Hepatic stellate cell (primary cell): ENCODE measurements at places on chromosomes 3 and 15.

DNA sequence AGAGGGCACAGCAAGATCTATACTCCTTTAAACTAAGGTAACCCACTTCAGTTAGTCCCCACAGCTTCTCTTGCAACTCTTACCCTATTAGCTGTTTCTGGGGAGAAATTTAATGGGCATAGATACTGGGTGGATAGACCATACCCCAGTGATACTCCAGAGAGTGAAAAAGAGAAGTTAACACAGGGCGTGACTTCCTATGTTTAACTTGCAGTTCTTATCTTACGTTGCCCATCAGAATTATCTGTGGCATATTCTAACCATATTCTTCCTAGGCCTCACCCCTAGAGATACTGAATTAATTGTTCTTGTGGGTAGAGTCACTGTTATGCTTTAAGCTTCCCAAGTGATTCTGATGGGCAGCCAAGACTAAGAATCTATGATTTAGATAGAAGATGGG is 485.4 kb upstream of the TPRG1 start:
- no peak for DNase-seq

DNA sequence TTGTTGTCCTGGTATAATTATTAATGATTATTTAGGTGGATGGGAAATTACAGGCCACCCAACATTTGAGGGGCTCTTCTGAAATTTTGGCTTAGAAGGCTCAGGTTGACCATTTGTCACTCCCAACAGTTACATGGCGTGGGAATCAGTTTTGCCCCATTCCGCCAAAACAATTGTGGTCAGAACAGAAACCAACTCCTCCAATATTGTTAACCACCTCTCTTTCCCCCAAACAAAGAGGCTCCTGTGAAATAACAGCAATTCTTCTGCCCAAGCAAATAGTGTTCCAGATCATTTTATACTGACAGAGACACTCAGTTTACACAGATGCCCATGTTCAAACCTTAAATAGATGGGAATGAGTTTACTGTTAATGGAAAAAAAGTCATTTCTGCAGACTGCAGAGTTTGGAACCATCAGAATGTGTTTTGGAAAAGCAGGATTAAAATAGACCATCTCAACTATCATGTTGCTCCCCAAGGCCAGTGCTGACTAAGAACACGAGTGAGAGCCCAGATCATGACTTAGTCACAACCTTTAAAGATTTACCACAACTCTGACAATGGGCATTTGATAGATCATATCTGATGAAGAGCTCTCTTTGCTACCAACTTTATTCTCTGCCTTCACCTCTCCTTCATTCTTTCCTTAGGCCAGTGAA is 102.1 kb downstream of the DUT start:
- DNase-seq, result no peak

GRCh38 chr15:89307791-89308190 is 26.8 kb downstream of the POLG start:
- peak; percentile 68 for DNase-seq

- DNase-seq, result no peak
These were observed 3.8 kb downstream of the RNU6-1 start for GRCh38 chr15:67836134-67836455.

DNA sequence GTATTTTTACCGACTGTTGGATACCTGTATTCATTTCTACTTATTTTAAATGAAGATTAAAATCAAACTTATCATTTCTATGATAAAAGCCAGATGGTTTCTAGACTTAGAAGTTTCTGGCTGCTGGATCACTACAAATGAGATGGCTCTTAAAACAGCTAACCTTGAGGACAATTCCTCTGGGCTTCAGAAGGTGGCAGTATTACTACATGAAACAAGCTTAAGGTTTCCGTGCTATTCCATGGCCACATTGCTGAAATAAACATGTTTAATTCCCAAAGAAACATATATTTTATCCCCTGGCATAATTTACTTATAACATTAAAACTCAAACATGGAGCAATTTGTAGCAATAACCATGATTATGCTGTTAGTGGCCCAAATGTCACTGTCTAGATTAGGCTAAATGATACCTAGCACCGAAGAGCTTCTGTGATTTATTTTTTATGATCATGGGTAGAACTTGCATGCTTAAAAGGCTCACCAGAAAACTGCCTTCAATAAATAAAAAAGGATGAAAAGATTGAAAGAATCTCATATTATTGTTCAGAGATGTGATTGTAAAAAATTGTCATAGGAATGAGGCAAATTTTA is 204.0 kb upstream of the NANOGP8 start:
- peak; percentile 34 for DNase-seq

GRCh38 chr3:189529468-189529867 is 101.7 kb upstream of the TP63 start:
- DNase-seq, result no peak

GRCh38 chr3:154142608-154143007 is 21.4 kb downstream of the ARHGEF26 start:
- DNase-seq, result no peak
